ENCODE measurements at places on chromosomes 11 and 22.

GRCh38 chr22:49087198-49087597 is 740.5 kb downstream of the BRD1 start:
- DNase-seq = no peak

- DNase-seq = no peak
These were observed 12.8 kb upstream of the FGF4 start for GRCh38 chr11:69787906-69788305.

DNA sequence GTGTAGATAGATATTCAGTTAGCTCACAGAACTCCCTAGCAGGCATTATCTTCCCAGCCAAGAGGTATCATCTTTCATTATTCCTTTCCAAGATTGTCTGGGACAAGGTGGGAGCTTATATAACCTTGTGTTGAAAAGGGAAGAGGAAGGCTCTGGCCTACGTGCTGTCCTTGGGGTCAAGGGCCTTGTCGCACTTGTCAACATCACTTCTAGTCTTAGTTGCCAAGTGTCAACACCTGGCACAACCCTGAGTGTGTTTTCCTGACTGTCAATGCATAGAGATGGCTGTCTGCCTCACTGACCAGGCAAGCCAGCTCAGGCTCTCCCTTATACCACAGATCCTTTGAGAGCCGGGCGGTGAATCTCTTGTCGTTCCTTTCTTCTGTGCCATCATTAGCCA is 331.9 kb downstream of the CNTN5 start:
- DNase-seq = no peak

- DNase-seq = no peak
These were observed 204.0 kb downstream of the TBC1D22A start for GRCh38 chr22:46966495-46966845.

- DNase-seq = no peak
These were observed 546 bp downstream of the DRAP1 start for GRCh38 chr11:65919573-65920371.

- DNase-seq = no peak
These were observed 593.2 kb downstream of the INSC start for GRCh38 chr11:15707971-15708370.

Measured in activated naive CD4-positive, alpha-beta T cell (primary cell).